CD4-positive, alpha-beta T cell (primary cell): ENCODE measurements at places on chromosomes 3 and 15.
A peak's percentile ranks its signal among the peaks of the same experiment; 100 is the strongest.

GRCh38 chr3:119681279-119681678, 4.1 kb upstream of the COX17 start:
- peak; percentile 34 for DNase-seq

DNA sequence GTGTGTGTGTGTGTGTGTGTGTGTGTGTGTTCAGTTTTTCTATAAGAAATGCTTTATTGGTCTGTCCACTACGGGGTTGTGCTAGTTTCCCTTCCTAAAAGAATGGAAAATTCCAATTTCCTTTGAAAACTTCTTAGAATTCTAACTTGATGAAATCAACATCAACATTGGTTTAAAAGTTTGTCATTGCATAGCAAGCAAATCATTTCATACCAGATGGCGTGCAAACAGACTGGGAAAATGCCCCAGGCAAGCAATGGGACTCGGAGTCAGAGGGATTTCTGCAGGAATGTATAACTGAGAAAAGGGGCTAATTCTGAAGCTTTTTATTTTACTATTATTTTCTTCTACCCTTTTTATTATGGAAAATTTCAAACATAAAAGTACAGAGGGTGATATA, 13.1 kb upstream of the DYNC1LI1 start:
- DNase-seq: no peak

GRCh38 chr3:16336825-16337224, 71.8 kb downstream of the OXNAD1 start:
- no peak for DNase-seq

- no peak for DNase-seq
Measured at GRCh38 chr15:69351884-69352283, 53.2 kb downstream of the PAQR5 start.
